CD4-positive, alpha-beta T cell treated with Interleukin-10 for 1 hour (primary cell): ENCODE measurements at places on chromosomes 7 and 10.
A peak's percentile ranks its signal among the peaks of the same experiment; 100 is the strongest.

DNA sequence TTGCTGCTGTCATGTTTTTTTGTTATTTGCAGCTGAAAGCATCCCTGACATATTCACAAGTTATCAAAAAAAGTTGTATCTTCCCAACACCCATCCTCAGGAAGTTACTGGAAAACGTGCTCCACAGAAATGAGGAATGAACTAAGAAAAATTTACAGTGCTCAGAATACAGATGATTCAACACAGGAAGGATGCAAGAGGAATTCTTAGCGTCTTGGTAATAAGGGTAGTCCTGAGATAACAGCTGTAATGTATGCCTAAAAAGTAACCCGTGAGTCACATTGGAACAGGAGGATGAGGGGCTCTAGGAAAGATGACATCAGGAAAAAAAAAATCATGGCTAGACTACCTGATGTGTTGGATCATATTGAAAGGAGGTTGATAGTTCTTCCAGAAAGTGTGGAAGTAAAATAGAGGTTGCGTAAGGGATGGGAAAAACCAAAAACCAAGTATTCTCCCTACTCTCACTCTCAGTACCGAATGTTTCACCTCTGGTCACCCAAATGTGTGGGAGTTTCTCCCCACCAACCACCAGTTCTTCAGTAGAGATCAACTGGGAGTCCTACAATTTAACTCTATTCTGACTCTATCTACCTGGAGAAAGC, 3.9 kb downstream of the ADAM12 start:
- DNase-seq = no peak

DNA sequence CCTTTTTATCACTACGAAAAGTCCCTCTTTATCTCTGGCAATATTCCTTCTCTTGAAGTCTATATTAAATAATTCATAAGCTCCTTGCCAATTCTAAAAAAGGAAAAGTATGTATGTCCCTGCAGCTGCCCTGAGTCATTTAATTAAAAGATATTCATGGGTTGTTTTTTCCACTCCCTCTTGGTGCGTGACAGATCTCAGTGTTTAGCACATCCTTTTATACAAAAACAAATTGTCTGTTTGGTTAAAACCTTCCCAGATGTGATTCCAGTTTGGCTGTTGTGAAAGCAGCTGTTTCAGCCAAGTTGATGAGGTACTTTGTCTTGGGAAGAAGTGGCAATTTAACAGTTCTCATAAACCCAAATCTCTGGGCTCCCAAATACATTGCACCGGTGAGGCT, 33.8 kb upstream of the PRLHR start:
- DNase-seq = no peak

DNA sequence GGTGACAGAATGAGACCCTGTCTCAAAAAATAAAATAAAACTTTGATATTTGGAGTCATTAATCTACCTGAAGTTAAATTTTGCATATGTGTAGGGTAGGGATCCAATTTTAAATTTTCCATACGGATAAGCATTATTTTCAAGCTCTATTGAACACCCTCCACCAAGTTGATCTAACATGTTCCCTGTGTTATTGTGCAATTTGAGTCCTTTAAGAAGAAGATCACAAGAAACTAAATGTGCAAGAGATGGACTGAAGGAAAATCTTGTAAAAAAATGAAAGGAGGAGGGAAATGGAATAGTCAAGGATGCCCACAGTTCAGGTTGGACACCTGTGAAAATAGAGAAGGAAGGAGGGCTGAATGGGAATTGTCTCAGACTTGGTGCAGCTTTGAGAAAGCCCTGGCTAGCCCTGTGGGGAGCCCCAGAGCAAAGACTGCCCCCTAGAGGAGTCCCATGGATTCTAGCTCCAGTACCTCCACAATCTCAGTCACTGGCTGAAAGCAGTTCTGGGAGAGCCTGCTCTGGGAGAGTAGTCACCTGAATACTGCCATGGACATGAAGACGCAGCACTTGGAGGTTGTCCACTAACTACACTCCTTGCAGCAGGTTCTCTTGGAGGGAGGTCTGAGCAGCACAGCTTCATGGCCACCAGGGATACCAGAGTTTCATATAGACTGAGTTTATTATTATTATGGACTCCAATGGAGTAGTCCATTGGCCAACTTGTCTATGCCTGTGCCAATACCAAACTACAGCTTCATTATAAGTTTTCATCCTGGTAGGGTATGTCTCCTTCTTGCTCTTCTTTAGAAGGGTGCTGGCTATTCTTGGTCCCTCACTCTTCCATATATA, 5.7 kb upstream of the TIAL1 start:
- peak; percentile 46 for DNase-seq

DNA sequence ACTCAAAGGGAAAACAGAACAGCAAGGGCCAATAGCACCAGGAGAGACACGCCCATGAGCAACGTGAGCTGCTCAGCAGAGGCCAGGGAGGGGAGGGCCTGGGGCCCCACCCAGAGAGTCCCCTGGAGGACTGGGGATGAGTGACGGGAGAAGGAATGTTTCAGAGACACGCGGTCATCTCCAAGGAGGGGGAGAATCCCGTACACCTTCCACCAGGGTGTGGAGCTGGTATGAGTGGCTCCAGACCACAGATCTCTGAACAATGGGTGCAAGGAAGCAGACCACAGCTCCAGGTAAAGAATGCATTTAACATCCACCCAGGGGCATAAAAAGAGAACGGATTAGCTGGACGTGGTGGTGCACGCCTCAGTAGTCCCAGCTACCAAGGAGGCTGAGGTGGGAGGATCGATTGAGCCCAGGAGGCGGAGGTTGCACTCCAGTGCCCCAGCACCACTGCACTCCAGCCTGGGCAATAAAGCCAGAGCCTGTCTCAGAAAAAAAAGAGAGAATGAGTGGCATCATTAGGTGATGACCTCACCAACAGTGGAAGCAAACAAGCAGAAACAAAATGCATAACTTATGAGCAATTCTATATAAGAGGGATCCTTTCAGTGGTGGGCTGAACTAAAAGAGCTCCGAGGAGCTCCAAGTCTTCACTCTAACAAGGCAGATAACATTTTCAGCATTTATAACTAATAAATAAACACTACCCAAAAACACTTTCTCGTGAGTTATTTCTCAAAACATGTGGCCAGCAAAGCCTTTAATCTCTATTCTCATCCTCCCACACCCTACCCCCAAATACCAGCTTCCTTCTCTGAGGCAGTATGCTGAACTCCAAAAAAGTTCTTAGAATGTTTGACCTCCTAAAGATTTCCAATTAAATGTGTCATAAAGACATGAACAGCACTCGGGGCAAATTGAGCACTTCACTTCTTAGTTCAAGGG, 12.5 kb downstream of the PSAP start:
- DNase-seq = no peak

GRCh38 chr7:32020551-32021159, 49.6 kb downstream of the PDE1C start:
- DNase-seq = no peak

- no peak for DNase-seq
Observed at GRCh38 chr7:49432254-49432653, 341.2 kb upstream of the VWC2 start.

DNA sequence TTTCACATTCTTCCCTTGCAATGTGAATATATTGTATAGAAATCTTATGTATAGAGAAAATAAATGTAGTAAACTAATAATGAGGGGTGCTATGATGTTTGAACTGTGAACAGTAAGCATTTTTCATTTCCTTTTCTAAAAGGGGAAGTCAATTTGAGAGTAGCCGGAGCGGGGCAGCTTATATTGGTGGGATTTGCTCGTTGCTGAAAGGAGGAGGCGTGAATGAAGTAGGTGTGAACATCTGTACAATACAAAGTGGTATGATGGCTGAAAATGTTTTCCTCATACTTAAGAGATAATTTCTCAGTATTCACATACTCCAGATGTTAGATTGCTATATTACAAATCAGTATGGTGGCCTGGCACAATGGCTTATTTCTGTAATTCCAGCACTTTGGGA, 87.1 kb downstream of the SRI start:
- DNase-seq = no peak

DNA sequence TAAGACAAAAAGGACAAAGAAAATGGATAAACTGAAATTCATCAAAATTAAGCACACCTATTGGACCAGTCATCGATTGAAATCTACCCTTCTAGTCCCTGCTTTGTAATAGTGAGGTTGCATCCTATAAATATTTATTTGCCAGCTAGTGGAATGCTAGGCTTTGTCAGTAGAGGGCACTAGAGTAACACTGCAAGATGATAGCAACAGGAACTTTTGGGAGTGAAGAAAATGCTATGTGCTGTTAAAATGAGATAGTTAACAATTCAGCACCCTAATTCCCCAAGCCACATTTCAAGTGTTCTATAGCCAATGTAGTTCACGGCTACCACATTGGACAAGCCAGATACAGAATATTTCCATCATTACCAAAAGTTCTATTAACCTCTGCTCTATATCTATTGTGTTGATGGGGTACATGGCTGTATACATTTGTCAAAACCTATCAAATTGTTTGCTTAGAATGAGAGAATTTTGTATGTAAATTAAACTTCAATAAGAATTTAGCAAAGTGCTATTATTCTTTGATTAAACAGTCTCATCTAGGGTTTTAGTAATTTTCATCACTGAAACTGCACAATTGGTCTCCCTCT, 69.8 kb downstream of the LSMEM1 start:
- peak; percentile 65 for DNase-seq

DNA sequence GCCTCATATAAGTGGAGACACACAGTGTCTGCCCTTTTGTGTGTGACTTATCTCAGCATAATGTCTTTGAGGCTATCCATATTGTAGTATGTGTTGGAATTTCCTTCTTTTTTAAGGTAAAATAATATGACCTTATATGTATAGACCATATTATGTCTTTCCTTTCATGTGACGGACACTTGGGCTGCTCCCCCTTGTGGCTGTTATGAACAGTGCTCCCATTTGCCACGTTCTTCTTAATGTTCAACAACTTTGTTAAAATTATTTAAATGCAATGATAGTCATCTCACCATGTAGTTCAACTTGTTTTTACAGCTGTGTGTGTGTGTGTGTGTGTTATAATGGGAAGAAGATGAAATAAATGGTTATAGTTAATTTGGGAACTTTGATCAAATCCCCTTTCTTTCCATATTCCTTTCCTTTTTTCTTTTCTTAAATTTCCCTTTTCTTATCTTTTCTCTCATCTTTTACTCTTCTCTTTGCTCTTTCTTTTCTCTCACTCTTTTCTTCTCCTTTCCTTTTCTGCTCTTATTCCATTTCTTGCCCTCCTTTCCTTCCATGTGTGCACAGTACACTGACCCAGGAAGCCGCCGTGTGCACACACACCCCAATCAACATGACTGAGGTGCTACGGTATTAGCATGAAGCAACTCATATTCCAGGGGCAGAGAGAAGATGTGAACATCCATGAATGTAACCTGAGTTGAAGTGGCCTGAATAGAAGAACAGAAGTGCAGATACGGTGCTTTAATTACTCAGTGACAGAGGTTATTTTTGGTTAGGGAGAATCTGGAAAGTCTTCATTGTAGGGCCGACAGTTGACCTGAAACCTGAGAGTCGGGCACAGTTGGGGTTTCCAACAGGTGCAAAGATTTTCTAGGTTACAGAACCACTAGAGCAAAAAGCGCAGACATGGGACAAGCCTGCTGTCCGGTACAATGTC, 596.6 kb downstream of the SDK1 start:
- peak; percentile 63 for DNase-seq

GRCh38 chr7:108003599-108003935, 606 bp upstream of the LAMB1 start:
- no peak for DNase-seq

- DNase-seq = no peak
Observed at GRCh38 chr10:88374392-88375175, 208.5 kb downstream of the RNLS start.

DNA sequence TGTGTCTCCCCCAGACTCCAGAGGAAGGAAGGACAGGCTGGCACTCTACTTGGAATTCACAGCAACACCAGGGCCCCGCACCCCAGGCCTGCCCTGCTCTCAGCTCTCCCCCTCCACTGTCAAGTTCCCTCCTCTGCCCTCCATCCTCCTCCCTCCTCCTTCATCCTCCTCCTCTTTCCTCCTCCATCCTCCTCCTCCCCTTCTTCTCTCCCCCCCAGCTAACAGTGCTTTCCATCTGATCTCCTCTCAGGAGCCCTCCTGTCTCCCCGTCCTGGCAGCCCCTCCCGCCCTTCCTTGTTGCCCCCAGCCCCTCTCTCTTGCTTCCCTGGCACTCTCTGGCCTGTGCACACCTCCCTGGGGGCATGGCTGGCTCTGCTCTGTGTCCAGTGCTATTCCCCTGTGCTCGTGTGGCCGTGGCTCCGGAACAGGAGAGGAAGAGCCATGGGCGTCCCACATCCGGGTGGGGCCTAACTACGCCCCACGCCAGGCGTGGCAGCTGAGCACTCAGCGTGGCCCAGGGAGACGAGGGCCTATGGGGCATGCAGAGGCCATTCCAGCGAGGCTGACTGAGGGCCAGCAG, 64.2 kb downstream of the PWWP2B start:
- no peak for DNase-seq

DNA sequence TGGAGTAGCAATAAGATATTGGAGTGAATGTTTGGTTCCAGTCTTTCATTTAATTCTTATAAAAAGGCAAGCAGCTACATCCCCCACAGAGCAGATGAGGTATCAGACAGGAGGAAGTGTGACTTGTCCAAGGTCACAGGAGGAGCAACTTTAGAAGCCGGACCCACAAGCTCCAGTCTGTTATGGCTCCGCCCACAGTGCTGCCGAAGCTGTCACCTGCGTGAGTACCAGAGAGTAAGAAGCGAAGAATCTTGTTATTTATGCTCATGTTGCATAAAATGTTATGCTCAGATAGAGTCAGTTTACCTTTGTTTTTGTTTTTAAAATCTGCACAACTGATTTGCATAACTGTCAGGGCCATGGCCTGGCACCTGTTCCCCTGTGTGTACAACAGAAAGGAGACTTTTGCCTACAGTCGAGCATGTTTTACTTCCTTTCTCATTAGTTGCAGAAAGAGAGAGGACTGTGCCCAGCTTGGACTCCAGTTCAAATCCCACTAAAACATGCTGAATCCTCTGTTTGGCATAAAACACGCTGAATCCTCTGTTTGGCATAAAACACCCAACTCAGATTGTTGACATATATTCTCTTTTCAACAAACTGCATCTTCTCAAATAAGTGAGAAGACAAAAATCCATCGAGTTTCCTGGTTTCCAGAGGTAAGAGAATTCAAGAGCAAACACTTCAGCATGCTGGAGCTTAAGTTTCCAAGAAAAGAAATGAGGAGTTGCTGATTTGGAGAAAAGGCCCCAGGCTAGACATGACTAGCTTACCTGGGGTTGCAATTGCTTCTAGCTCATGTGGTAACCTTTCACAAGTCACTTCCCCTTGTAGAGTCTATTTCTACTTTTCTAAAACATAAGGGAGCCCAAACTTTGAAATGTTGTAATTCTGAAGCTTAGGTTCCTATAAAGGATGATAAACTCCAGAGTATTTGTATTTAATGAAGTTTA, 409.8 kb upstream of the ZMIZ1 start:
- no peak for DNase-seq

GRCh38 chr7:75687246-75688088, 51.3 kb downstream of the HIP1 start:
- no peak for DNase-seq

GRCh38 chr7:106871793-106872571, 6.9 kb downstream of the PIK3CG start:
- DNase-seq = no peak
